ENCODE measurements at places on chromosomes 16 and 17.

DNA sequence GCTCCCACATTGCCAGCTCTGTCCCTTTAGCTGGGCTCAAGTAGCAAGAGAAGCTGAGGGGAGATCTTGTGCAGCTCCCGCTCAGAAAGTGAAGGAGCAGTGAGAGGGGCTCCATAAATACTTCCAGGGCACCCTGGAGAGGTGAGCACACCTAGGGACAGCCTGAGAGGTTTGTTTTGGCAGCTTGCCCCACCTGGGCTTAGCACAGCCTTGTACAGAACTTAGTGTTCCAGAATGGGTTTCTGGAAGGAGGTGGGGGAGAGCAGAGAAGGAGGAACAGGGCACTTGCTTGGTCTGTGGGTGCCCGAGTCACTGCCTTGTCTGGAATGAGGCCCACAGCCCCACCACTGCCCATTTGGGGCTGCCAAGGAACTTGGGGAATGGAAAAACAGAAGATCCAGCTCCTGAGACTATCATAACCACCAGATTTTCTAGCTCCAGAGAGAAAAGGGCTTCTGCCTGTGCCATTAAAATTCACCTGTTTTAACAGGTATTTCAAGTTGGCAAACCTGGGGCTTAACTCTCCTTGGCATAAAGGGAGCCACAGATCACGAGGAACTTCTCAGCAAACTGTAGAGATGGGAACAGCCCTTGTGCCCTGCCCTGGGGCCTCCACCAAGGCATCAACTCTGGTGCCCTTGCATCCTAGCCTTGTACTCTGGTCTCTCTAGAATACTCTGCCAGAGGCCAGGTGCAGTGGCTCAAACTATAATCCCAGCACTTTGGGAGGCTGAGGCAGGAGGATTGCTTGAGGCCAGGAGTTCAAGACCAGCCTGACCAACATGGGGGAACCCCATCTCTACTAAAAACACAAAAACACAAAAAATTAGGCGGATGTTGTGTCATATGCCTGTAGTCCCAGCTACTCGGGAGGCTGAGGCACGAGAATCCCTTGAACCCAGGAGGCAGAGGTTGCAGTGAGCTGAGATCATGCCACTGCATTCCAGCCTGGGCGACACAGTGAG lies 1.9 kb downstream of the PRR15L start:
- DNase-seq: no peak

GRCh38 chr16:31713945-31714902 lies 159.4 kb upstream of the ZNF267 start:
- no peak for DNase-seq

DNA sequence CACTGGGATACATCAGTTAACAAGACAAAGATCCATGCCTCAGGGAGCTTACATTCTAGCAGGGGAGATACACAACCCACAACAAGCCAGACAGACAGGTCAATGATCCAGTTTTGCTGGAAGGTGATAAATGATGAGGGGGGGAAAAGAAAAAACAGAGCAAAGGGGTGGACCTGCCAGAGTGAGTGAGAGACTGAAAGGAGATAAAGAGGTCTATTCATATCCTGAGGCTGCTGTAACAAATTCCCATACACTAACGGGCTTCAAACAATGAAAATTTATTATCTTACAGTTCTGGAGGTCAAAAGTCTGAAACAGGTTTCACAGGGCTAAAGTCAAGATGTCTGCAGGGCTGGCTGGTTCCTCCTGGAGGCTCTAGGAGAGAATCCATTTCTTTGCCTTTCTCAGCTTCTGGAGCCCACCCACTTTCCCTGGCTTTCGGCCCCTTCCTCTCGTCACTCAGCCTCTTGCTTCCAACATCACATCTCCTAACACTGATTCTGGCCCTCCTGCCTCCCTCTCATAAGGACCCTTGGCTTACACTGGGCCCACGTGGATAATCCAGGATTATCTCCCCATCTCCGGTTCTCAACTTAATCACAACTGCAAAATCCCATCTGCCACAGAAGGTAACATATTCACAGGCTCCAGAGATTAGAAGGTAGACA lies 81.5 kb downstream of the GAS7 start:
- no peak for DNase-seq

GRCh38 chr17:51088287-51088686 lies 32.4 kb downstream of the SPAG9 start:
- no peak for DNase-seq

DNA sequence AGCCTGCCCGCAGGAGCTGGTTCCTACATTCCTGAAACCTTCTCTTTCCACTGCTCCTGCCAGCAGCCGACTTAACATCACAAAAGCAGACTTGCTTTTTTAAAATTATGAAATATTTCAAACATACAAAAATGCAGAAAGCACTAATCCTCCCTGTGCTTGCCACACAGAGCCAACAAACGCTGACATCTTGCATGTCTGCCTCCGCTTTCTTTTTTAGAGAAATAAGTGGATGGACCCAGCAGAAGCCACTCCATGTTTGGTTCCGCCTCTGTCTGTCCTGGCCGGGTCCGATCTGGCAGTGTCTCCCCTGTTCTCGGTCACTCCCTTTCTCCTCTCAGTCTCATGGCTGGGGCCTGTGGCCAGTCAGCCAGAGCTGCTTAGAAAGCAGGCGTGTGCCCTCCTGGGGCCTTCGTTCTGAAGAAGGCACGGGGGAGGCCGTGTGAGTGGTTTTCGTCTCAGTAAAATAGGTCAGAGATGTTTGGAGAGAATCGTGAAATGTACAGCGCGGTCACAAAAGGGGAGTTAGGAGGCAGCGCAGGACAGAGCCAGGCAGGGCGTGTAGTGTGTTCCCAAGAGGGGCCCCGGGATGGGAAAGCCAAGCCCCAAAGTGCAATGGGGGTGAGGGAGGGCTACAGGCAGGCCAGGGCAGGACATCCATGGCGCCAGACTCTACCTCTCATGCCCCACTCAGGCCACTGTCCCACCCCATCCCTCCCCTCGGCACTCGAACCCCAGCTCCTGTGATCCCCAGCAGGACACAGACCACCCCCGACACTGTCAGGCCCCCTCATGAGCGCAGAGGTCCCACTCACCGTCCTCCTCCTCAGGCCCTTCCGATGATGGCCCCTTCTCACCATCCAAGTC lies 23.2 kb downstream of the MXRA7 start:
- no peak for DNase-seq

DNA sequence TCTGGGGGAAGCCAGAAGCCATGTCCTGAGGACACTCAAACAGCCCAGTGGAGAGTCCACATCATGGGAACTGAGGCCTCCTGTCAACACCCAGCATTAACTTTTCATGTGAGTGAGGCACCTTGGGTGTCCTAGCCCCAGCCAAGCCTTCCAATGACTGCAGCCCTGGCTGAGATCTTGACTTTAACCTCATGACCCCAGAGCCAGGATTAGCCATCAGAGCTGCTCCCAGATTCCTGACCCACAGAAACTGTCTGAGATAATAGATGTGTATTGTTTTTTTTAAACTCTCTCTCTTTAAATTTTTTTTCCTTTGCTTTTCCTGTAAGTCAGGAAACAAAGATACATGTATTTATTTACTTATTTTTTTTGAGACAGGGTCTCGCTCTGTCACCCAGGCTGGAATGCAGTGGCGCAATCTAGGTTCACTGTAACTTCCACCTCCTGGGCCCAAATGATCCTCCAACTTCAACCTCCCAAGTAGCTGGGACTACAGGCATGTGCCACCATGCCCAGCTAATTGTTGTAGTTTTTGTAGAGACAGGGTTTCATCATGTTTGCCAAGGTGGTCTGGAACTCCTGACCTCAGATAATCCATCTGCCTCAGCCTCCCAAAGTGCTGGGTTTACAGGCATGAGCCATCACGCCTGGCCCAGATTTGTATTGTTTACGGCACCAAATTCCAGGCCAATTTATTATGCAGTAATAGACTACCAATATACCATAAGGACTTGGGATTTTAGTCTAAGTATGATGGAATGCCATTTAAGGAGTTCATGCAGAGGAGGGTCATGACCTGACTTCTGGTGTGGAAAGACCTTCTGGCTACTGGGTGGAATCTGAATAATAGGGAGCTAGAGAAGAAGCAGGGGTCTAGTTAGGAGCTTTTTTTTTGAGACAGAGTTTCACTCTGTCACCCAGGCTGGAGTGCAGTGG lies 14.0 kb upstream of the TMEM94 start:
- no peak for DNase-seq

- no peak for DNase-seq
Observed at GRCh38 chr16:2178321-2179106, 17.9 kb downstream of the CASKIN1 start.

GRCh38 chr17:77592106-77592865 lies 366.2 kb upstream of the TNRC6C start:
- no peak for DNase-seq

GRCh38 chr17:17347956-17348871 lies 45.0 kb downstream of the NT5M start:
- no peak for DNase-seq

DNA sequence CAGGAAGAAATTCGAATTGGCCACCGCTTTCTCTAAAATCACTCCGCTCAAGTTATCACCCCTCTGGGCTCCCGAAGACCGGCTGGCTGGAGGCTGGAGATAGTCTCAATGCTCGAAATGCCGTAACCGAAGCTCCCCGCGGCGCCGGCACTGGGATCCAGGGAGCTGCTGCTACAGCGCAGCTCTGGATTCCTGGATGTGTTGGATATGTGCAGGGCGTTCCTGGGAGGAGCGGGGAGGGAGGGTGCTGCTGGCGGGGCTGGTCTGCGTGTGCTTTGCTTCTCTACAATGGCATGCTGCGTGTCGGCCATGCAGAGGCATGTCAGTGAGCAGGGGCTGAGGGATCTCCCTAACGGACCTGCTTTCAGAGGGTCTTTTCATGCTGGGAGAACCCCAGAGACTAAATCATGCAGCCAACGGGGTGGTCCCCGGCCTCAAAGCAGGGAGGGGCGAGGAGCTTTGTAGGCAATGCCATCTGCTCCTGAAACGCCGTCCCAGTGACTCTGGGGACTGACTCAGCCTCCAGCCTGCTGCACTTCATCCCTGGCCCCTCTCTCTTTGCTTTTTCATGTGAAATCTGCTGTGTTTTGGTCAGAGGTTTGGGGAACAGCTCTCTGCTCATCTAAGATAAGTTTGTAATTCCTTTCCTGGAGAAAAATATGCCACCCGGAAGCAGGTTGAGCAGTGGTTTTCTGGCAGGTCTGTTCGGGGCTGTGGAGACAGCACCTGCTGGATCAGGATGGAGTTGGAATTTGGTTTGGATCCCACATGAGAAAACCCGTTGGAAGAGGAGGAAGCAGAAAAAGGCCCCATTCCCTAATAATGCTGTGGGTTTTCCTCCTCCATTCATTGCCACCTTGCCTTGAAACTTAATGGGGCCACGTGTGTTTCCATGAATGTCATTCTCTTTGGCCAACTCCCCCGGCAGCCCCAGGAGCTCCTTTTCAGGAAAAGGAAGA lies 311.4 kb downstream of the SEC14L1 start:
- DNase-seq: no peak

DNA sequence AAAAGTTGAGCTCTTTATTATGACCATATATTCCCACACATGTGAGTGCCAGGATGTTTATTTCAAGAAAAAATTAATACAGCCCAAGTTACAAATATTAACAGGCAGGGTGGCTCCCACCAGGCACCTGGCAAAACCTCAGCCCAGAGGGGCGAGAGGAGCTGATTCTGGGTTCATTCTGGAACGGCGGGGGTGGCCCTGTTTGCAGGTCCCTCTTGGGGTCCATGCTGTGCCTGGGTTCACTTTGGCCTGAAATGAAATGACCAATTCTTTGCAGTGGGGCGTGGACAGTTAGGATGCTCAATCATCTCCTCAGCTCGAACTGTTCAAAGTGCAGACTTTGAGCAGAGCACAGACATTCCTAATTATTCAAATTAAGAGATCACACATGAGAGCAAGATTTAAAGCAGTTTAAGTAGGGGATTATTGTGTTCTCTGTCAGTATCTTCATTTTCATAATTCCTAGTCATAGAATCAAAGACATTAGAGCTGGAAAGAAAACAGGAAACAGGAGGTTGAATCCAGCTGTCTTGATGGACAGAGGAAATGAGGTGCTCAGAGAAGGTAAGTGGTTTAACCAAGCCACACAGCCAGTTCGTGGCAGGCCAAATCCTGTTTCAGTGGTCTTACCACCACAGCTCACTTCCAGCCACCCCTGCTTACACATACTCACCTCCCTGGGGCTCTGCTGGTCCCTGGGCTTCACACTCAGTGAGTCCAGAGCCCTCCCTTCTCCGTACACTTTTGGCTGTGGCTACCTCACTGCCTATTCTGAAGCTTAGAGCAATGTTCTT lies 363.9 kb upstream of the TNRC6C start:
- DNase-seq: no peak

DNA sequence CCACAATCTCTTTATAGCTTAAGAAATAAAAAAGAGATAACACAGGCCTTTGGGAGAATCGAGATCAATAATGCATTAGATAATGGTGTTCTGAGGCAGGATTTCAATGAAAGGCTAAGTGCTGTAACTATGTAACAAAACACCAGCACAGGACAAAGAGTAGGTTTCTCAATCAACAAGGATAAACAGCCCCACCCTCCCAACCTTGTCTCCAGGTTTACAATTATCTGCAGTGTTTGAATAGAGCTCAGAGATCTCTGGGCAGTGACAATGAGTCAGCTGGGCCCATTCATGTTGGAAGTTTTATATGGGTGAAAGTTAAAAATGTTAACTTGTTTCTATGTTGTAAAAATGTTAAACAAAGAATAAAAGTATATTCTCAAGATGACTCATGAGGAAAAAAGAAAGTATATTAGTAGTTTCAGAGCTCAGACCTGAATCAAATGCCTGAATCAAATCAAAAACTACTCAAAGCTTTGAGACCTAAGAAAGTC lies 17.0 kb upstream of the KRT20 start:
- DNase-seq: peak; percentile 56
